ENCODE measurements at places on chromosomes 2 and 18.

DNA sequence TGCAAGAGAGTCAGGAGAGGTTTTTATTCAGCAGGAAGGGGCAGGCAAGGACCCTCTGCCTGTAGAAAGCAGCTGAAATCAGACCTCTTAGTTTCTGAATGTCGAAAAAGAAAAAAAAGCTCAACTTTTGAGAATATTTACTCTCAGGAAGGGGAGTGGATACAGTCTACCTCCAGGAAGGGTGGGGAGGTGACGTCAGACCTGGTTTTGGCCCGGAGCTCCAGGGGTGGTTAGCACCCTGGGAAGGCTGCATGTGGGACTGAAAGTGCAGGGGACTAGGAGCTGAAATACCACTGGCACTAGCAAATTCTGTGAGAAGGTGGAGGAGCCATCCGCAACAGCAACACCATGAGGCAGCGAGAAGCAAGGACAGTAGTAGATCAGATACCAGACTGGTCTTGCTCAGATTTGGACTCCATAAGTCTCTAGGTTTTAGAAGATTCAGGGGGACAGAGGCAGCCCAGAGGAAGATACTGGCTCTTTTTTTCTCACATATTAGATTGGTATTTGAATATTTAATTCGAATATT lies 19.8 kb downstream of the MC2R start:
- DNase-seq: no peak

GRCh38 chr2:232137356-232138147 lies 176.0 kb downstream of the DIS3L2 start:
- no peak for DNase-seq

GRCh38 chr2:36919041-36919837 lies 47.1 kb downstream of the STRN start:
- DNase-seq: no peak

DNA sequence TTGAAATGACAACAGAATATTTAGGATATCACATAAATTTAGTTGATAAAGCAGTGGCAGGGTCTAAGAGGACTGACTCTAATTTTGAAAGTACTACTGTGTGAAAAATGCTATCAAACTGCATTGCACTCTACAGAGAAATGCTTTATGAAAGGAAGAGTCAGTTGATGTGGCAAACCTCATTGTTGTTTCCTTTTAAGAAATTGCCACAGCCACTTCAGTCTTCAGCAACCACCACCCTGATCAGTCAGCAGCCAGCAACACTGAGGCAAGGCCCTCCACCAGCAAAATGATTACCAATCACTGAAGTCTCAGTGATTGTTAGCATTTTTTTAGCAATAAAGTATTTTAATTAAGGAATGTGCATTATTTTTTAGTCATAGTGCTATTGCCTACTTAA lies 488.7 kb upstream of the SLC39A10 start:
- no peak for DNase-seq

GRCh38 chr2:68103709-68104055 lies 40.9 kb upstream of the C1D start:
- DNase-seq: no peak

DNA sequence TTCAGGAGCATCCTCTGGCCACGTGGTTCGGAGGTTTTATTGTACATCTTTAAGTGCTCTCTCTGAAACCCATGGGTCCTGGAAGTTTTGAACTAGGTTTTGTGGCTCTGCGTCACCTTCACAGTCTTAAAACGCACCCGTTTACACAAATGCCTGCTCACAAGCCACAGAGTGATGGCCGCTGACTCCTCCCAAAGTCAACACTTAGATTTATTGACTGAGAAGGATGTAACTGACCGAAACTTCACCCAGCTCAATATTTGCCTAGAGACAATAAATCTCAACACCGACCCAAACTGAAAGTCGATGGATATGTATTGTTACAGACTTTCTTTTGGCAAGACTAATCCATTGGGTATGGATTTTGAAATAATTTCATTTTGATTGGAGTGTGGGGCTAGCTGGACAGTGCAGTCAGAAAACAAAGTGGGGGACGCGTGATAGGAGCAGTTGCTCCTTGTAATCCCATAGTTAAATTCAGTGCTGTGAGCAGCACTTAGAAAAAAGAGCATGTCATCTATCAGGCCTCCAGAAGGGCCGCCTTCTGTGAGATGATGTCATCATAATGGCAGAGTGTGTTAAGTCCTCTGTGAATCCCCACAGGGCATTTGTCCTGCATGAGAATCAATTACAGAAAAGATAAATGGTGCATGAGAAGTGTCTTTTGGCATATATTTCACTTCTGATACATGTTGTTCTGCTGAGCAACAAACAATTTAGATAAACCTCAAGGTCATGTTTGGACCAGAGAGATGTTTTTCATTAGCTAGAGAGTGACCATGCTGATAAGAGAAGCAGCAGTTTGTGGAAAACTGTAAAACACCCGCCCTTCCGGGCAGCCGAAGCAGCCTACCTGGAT lies 183.7 kb downstream of the INO80D start:
- no peak for DNase-seq

DNA sequence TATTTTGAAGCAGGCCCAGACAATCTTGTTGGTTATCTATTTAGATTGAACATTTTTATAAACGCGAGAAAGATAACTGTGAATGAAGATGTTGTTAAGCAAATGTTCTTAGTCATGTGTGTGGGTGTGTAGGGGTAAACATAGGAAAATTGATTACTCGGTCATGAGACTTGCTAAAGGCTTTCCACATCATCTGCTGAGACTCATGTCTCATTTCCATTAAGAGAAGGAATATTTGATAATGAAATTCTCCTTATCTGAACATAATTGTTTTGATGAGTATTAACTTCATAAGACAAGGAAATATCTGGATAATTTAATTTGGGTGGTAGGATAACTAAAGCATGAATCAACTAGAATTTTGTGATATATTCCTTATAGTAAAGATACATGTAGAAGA lies 19.7 kb downstream of the CCDC102B start:
- DNase-seq: no peak

DNA sequence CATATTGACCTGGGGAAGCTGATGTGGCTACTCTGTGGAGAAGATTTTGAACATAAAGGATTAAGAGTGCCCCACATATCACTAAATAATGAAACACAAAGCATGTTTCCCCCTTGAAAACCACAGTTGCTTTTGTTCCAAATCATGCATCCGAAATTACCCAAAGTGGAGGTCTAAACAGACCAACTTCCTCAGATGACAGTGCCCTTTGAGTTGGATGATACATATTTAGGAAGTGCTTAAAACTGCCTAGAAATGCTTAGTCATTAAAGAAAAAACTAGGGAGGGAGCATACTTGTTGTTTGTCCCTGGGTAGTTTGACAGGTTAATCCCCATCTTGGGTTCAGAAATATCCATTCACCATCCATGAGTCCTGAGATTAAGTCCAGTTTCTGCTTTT lies 1070.3 kb downstream of the SUCLG1 start:
- no peak for DNase-seq

DNA sequence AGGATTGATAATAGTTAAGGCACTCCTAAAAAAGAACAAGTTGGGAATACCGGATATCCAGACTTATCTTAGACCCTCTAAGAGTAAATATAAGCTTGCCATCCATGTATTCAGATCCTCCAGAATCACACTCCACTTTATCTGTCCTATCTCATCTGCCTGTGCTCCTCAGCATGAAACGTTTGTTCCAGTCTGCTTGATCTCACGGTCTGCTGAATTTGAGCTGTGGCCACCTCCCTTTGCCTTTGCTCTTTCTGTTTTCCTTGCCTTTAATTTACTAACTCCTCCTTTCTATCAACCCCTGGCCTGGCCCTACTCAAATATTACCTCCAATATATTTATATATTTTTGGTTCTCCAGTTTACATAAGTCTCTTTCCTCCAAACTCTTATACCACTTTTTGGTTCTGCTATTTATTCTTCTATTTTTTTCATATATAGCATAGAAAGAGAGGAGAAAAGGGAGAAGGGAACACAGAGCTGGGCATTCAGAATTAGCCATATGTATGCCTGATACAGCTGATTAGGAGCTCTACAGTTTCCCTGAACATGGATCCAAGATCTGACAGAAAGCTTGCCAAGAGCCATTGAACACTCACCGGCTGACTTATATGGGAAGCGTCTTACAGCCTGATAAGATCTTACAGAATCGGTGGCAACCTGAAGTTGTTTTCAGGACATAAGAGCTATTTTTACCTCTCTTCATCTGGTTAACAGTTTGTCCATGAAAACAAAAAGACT lies 21.8 kb upstream of the DNAJC27 start:
- no peak for DNase-seq

GRCh38 chr18:55235094-55235461 lies 275.8 kb upstream of the CCDC68 start:
- DNase-seq: no peak

GRCh38 chr18:34976123-34976522 lies 65.1 kb upstream of the MAPRE2 start:
- DNase-seq: no peak

DNA sequence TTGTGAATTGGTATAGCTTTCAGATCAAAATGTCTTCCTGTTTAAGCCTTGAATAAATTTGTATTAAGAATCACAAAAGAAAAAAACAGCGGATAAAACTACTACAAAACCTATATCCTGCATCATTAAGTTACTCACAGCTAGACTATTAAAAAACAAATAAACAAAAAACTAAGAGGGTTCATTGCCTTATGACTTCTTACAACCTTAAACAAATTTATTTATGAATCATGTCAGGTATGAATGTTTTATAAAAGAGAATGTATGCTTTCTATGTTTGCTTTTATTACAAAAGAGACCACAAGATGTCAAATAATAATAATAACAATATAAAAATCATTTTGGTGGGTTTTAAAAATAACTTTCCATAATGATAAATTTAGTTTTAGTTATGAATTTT lies 109.6 kb downstream of the FIGN start:
- DNase-seq: no peak

DNA sequence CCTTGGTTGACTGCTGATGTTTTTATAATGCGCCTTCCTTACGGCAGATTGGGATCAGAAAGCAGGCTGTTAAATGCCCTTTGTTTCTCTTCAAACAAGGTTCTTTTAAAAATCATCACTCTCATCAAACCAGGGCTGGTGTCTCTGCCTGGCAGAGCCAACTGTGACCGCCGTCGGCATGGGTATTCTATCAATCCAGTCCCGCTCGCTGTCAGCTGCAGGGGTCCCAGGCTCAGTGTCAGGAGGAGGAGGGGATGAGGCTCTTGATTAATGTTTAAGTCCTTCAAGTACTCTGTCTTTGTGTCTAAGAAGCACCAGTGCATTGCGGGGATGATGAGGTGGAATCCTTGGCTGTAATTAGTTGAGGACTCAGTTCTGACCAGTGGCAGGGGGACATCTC lies 348.1 kb downstream of the RNF144A start:
- no peak for DNase-seq

DNA sequence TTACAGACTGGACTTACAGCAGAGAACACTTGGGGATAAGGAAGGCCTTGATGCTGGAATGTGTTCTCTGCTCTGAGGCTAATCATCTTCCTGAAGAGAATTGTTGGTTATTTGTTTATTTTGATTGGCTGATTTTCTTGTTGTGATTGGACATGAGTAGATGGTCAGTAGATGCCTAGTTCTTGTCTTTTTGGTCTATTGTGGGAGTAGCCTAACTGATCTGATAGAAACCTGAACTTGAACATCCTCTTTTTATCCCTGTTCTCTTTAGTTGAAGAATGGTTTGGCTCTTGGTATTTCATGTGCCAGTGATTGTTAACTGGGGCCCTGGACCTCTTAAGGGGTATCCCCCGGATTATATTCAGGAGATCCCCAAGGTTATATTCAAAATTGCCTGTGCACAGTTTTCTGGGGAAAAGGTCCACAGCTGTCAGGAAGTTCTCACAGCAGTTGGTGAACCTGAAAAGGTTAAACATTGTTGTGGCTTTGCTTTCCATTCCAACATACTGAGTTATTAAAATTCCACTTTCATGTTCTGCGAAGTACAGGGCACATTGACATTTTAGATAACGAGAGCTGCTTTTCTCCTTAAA lies 13.6 kb downstream of the TWSG1 start:
- no peak for DNase-seq

DNA sequence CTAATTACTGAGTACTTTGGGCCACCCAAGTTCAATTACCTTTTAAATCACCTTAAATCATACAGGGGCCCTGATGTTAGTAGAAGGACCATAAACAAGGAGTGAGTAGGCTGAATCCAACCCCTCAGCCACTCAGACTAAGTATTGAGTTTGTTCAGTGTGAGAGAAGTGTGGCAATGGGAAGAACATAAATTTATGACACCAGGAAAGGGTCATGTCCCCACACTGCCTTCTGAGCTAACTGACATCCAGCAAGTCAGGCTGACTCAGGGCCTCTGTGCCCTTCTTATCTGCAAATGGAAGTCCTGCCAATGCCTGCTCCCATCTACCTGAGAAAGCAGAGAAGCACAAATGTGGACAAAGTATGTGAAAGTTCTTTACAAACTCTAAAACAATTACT lies 12.9 kb downstream of the PLEKHM3 start:
- DNase-seq: no peak

- no peak for DNase-seq
These were observed 207.0 kb upstream of the VWC2L start for GRCh38 chr2:214203744-214204289.

GRCh38 chr2:215414674-215415073 lies 21.2 kb downstream of the FN1 start:
- DNase-seq: no peak

DNA sequence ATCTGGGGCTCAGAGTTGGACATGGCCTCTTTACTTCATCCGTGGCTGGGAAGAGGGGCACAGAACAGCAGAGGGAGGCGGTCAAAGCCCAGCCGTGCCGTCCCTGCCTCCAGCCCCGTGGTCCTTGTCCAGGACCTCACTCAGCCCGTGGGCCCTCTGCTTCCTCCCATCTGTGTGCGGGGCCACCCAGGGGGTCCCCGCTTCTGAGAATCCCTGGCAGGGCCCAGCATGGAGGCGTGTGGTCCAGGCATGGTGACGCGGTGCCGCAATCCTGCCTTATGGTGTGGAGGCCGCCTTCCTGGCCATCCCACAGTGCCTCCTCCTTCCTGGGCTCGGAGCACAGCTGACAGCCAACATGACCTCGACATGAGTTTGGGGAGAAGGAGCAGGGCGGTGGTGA lies 232.6 kb downstream of the FAM210A start:
- no peak for DNase-seq

GRCh38 chr18:31710826-31711225 lies 26.4 kb upstream of the B4GALT6 start:
- DNase-seq: no peak

DNA sequence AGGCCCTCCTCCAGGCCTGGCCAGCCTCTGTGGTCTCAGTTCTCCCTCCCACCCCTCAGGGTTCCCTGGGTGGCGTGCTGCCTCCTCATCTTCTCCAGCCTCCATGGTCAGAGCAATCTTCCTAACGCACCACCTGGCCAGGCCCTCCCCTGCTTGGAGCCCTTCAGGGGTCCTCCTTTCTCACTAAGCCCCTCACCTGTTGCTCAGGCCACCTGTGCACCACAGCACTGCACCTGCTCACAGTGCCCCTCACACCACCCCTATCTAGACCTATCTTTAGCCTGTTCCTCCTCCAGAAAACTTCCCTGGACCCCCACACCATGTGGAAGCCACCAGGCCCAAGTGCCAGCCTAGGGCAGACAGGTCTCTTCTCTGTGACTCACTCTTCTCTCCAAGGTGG lies 267.1 kb downstream of the ATAD2B start:
- no peak for DNase-seq
